Upper lobe of right lung (tissue), 1 donor: ENCODE measurements at places on chromosomes 6 and 20. TPM values are rescaled to one million over a fixed set of nuclear protein-coding genes. Genes with fewer than 3 reads are reported as not detected.

SLPI gene
- 966 TPM for total RNA-seq

THBS2 gene
- total RNA-seq = 23.7 TPM

BCAS4 gene
- total RNA-seq = 4.3 TPM

LY6G6C gene
- total RNA-seq = not detected

CRISP3 gene
- total RNA-seq = not detected

SLC35B2 gene
- total RNA-seq = 32.3 TPM

OPRL1 gene
- total RNA-seq = 1.9 TPM

COL21A1 gene
- total RNA-seq = 15.6 TPM

SIRPD gene
- 0.78 TPM for total RNA-seq

CST2 gene
- total RNA-seq = not detected

SPATA25 gene
- total RNA-seq = 1.3 TPM

DDR1 gene
- 102 TPM for total RNA-seq

ERVFRD-1 gene
- total RNA-seq = 0.55 TPM

SIRPB1 gene
- 11.6 TPM for total RNA-seq

RALGAPB gene
- total RNA-seq = 35.4 TPM

EYA4 gene
- total RNA-seq = 6.0 TPM

GRIK2 gene
- total RNA-seq = 0.38 TPM

SLC35D3 gene
- total RNA-seq = not detected

CLPSL1 gene
- total RNA-seq = not detected

AP5S1 gene
- 13.1 TPM for total RNA-seq

CNR1 gene
- 21.6 TPM for total RNA-seq

PI16 gene
- total RNA-seq = 3.4 TPM

HMGCLL1 gene
- total RNA-seq = 4.2 TPM

TMEM239 gene
- not detected for total RNA-seq

ZC3H12D gene
- total RNA-seq = 2.1 TPM

- DNase-seq = no peak
Measured at GRCh38 chr6:110422444-110422822, 7.1 kb upstream of the DDO start.

GRCh38 chr20:46622165-46622564 lies 29.1 kb downstream of the SLC13A3 start:
- DNase-seq = no peak

- DNase-seq = no peak
Measured at GRCh38 chr6:107633680-107634323, 143.9 kb downstream of the SOBP start.

- DNase-seq = no peak
Measured at GRCh38 chr20:42963796-42964195, 225.9 kb downstream of the PTPRT start.

GRCh38 chr6:39157511-39157910 lies 42.5 kb upstream of the SAYSD1 start:
- DNase-seq = no peak

DNA sequence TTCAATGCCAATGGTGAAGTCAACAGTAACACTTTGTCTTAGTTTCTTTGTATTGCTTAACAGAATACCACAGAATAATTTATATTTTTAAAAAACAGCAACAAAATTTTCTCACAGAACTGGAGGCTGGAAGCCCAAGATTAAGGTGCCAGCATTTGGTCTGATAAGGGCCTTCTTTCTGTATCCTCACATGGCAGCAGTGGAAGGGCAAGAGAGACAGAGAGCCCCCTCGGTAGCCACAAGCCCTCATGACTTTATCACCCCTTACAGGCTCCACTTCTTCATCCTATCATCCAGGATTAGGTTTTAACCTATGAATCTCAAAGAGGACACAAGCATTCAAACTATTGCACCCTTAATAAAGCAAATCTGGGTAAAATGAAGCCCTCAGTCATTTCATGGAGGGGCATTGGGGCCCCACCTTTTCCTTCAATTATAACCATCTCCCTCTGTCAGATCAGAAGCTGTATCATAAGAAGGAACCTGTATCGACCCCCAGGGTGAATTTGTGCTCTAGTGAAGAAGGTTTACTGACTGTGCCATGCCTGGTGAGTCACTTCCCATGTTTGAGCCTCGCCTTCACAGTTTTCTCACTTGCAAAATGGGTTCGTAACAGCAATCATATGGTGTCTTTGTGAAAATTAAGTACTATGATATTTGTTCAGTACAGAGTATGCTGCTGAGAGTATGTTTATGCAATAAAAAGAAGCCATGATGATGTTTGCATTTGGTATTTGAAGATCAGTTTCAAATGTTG lies 178.2 kb downstream of the LRFN2 start:
- no peak for DNase-seq

GRCh38 chr6:109308018-109308492 lies 74.2 kb downstream of the CD164 start:
- DNase-seq = no peak

GRCh38 chr6:93165850-93166430 lies 253.4 kb downstream of the EPHA7 start:
- DNase-seq = no peak

DNA sequence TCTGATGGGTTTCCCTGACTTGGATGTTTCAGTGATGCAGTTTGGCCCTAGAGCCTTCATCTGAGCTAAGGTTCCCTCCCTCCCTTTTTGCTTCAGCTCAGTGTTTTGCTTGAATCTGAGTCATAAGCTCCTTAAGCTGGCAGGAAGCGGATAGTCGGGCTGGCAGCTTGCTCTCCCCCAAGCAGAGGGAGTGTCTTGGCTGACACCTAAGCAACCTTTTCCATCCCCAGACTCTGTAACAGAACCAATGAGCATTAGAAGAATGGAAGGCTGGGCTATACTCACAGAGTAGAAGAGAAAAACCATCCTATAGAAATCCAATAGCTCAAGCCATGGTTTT lies 98.3 kb downstream of the HAO1 start:
- no peak for DNase-seq

DNA sequence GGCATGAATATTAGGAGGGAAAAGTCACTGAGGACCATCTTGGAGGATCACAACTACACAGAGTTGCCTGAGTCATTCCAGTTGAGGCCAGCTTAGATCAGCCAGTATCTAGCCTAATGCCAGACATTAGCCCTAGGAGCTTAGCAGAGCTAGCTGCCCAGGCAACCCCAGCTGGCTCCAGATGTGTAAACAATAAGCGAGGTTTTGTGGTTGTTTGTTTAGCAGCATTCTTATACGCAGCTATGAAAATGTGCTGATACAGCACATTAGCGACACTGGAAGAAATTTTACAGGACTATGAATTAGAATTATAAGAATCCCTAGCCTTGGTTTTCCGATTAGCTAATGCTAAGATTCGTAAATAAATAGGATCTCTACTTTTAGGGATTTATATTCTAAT lies 59.3 kb downstream of the BTBD3 start:
- no peak for DNase-seq

GRCh38 chr20:58647796-58648501 lies 3.1 kb upstream of the STX16 start:
- peak; percentile 8 for DNase-seq

- DNase-seq = no peak
Measured at GRCh38 chr6:44073612-44074438, 53.4 kb downstream of the MRPL14 start.

DNA sequence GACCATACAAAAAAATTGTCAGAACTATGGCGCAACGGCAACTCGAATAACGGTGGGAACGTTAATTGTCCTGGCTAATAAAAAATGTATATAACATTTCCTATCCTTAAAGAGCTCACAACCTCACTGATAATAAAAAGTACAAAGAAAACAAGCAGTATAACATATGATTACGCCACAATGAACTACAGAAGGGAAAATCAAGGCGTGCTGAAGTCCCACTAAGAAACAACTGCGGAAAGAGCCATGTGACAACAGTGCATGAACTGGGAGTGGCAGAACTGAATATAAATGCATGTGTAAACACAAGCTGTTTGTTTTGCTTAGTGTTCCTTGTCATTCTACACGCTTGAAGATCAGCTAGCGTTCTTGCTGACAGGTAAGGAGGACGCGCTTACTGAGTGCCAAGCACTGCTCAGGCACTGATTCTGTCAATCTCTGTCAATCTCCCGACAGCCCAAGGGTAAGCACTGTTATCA lies 466 bp upstream of the PSMB1 start:
- DNase-seq = no peak

GRCh38 chr6:10479939-10480700 lies 41.0 kb upstream of the GCNT2 start:
- no peak for DNase-seq

- DNase-seq = no peak
Measured at GRCh38 chr20:31578448-31579138, 26.5 kb upstream of the ID1 start.

DNA sequence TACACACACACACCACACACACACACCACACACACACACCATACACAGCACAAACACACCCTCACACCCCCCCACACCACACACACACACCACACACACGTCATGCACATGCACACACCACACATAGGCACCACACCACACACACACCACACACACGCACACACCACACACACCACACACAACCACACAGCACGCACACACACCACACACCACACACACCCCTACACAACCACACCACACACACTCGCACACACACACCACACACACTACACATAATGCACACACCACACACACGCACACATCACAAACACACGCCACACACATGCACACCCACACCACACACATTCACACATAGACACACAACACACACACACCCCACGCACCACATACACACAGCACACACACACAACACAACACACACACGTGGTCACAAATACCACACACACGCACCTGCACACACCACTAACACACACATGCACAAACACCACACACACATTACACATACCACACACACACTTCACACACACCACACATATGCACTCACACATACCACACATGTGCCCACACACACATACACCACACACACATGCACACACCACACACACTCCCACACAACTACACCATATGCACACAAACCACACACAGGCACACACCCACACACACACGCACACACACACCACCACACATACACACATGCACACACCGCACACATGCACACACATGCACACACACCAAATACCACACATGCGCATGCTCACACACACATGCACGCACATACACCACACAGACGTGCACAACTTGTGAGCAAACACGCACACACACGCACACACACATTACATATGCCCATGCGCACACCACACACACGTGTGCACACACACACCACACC lies 9.4 kb upstream of the ACSS1 start:
- peak; percentile 23 for DNase-seq

GRCh38 chr6:82894653-82895259 lies 170.9 kb downstream of the UBE3D start:
- no peak for DNase-seq

DNA sequence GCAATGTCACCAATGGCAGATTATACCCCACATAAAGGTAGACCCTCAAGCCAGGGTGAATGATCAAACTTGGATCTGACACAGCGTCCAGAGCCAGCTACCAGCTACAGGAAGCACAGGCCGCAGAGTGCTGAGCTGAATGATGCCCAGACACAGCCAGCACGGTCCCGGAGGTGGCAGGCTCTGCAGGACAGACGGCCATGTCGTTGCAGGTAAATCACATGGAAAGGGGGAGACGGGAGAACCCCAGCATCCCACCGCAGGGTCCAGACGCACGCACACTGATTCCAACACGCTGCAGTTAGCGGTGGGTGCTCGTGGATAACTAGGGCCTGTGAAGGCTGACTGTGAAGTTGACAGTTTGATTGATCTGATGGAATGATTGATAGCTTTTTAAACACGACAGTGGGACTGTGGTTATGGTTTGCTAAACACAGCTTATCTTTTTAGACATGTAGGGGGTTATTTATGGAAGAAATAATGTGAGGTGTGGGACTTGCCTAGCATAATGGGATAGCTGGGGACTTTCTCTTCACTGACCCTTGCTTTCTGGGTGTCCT lies 228.5 kb downstream of the ERMARD start:
- peak; percentile 46 for DNase-seq

- DNase-seq = no peak
Measured at GRCh38 chr20:1909097-1909496, 13.9 kb downstream of the SIRPA start.

DNA sequence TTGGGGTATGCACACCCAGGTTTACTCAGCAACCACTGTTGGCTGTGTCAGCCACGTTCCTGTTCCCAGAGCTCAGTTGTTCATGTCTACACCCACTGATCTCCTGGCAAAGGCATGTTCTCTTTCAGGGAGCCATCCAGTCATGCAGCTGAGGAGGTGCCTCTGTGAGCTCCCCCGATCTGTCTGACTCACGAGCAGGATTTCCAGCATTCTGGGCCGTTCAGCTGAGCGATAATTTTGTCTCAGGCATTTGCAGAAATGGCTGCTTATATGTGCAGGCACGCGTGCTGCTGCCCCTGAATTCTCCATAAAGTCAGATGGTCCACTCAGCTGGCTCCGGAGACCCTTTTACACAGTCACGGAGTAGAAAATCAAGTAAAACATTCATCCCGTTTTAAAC lies 78.4 kb upstream of the IYD start:
- no peak for DNase-seq

DNA sequence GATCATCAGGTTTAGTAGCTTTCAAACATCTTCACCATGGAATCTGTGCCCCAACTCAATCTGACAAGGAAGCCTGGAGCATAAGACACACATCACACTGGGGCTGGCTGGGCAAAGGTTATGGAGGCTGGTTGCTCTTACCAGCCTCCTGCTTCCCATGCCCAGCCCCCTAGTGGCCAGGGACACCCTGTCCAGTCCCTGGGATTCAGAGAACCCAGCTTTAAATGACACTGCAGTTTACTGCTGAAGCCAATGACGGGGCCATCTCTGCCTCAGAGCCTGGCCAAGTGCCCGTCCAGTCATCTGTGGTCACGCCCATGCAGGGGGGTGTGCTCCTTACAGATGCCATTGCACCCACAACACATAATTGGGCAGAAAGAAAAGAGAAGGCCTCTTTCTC lies 272.9 kb downstream of the SMOC2 start:
- DNase-seq = no peak

DNA sequence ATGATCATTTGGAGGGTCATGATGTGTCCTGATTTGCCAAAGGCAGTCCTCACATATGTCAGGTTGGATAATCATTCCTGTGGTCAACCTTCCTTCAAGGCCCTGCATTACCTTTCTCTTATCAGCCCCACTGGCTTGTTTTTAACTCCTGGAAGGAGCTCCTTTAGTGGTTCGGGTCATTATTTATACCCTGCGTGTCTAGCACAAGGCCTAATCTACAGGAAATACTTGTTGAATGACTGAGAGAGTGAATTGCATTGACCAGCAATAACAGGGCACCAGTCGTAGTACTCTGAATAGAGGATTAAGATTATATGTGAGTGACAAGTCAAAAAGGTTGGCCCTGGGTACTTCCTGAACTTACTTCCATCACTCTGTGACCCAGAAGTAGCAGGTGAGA lies 4.5 kb downstream of the HIVEP2 start:
- no peak for DNase-seq

DNA sequence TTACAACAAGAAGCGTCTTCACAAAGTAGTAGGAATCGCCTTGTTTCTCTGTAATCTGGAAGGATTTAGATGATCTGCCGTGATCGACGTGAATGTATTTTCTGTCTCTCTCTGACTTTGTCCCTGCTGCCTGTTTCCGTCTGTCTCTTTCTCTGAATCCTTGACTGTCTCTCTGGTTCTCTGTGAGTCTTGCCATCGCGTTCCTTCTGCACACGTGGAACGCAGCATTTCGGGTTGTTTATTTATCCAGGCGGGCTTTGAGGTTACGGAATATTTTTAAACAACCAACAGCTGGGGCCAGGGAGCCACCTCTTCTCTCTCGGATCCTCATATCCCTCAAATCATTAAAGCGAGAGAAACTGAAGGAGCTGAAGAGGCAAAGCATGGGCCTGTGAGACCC lies 215.9 kb downstream of the ZDHHC14 start:
- DNase-seq = no peak

GRCh38 chr20:6468423-6469116 lies 298.9 kb upstream of the BMP2 start:
- no peak for DNase-seq
